NCI-H774 (cell line): ENCODE measurements at places on chromosomes 6 and 20.

DNA sequence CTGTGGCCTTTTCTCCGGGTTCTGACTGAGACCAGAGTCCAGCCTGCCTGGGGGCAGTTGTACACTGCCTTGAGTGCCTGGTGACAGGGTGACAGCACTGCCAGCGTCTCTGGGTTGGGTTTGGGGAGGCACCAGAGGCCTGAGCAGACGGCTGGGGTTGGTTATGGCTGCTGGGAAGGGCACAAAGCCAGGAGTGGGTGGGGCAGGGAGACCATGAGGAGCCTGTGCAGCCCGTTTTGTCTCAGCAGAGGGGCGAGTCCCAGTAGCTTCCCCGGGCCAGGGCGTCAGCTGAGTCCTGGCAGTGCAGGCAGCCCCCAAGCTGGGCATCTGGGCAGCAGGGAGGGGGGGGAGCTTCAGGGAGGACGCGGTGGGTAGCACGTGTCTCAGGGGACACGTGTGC is 15.3 kb upstream of the SULF2 start:
- DNase-seq, result no peak

- DNase-seq, result no peak
Observed at GRCh38 chr6:110514818-110515217, 38.4 kb upstream of the SLC22A16 start.

- DNase-seq, result no peak
Observed at GRCh38 chr6:68679399-68679798, 44.3 kb downstream of the ADGRB3 start.

DNA sequence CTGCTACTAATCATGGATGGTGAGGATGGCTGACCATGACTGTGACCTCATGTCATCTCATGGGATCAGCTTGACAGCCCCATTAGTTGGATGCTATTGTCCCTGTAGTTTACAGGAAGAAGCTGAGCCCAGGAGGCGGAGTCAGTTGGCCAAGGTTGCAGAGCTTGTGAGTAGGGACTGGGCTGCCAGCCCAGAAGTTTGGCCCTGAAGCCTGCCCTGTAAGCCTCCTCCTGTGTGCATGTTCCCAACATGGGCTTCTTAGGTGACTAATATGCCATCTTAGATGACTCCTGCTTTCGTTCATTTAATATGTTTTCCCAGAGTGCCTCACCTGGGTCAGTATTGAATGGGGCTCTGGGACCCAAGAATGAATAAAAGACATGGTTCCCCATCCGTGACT is 6.9 kb downstream of the EDN3 start:
- DNase-seq, result no peak

- DNase-seq, result no peak
Observed at GRCh38 chr6:4979426-4979825, 24.4 kb downstream of the RPP40 start.

DNA sequence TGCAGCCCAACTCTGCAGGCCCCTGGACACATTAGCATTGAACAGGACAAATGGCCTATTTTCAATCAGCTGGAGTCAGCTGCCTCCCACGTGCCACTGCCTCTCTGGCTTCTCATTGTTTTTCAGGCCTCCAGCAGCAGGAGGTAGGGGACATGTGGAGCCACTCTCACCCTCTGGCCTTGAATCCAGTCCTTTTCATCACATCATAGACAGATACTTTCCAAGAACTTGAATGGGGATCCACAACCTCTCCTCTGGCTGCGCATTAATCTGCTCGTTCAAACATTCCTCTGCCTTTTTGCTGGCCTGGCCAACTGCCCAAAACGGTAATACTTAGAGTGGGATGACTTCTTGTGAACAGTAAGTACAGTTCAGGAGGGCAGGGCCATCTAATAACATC is 592.3 kb downstream of the PKHD1 start:
- no peak for DNase-seq

- no peak for DNase-seq
Observed at GRCh38 chr6:109783250-109783986, 92.3 kb downstream of the FIG4 start.

DNA sequence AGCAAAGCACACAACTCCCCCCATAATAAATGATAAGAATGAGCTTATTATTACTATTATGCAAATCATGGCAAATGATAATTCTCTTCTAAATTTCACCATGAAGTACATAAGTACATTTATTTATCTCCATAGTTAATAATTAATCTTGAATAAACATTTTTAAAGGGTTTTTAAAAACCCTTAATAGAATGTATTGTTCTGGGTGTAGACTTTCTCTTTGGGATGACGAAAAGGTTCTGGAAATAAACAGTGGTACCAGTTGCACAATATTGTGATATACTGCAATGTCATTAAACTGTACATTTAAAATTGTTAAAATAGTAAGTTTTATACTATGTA is 18.0 kb downstream of the DST start:
- no peak for DNase-seq

GRCh38 chr20:43666376-43667328 is at the start of gene MYBL2:
MYBL2 (plus strand) TSS chr20:43667114; CDS start chr20:43667284, 170 bp downstream.
- peak; percentile 54 for DNase-seq

GRCh38 chr20:62964700-62965099 is 12.2 kb downstream of the SLC17A9 start:
- DNase-seq, result no peak

- DNase-seq, result no peak
Observed at GRCh38 chr20:38325905-38326304, 20.4 kb upstream of the LBP start.

DNA sequence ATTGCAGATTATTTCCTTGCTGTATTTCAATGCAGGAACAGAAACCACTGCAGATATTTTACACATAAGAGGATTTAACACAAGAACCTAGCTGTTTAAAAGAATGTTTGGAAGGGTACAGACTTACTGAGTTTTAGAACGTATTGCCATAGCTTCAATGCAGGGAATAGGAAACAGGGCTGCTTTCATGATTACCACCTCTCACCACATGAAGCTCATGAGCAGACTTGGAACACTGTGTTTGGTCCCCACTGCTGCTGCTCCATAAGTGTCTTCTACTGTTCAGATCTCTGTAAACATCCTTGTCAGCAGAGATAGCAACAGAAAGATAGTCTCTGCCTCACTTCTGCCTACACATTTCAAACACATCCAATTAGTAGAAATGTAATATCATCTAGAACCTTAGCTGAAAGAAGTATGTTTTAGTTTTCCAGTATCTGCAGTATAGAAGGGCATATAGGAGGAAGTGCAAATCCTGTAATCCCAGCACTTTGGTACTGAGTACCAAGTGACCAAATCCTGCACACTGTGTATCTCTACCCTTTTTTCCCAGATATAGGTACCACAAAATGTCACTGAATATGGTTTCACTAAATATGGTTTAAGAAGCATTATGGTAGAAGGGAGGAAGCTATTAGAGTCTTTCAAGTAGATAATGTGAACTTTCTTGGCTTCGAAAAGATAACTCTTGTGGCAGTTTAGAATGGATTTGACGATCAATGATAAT is 51.9 kb downstream of the STXBP5 start:
- DNase-seq, result no peak

DNA sequence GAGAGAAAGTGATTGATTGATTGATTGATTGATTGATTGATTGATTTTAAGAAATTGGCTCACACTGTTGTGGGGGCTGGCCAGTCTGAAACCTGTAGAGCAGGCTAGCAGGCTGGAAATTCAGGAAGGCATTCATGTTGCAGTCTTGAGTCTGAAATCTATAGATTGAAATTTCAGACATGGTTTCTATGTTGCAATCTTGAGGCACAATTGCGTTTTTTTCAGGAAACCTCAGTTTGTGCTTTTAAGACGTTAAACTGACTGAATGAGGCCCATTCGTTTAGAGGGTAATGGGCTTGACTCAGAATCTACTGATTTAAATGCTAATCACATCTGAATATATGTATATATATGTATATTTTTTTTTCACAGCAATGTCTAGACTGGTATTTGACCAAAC is 106.3 kb downstream of the STXBP5 start:
- DNase-seq, result no peak

DNA sequence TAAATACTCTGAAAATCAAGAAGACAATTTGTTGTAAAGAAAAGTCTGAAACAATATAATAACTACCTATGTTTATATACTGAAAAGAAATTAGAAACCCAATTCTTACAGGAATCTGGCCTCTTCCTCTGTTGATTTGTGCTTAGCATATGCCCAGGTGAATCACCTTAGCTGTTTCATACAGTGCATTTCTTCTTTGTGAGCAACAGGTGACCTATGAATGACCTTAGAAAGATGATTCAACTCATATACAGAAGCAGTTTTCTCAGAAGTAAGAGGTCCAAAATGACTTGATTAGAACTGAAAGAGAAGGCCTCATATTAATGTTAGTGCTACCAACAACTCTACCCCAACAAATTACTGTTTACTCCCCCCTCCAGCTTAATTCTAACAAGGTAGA is 419.5 kb upstream of the ID4 start:
- DNase-seq, result no peak

GRCh38 chr20:31569163-31570020 is 35.7 kb upstream of the ID1 start:
- peak; percentile 9 for DNase-seq

GRCh38 chr20:50545126-50545525 is 34.9 kb downstream of the PTPN1 start:
- no peak for DNase-seq

DNA sequence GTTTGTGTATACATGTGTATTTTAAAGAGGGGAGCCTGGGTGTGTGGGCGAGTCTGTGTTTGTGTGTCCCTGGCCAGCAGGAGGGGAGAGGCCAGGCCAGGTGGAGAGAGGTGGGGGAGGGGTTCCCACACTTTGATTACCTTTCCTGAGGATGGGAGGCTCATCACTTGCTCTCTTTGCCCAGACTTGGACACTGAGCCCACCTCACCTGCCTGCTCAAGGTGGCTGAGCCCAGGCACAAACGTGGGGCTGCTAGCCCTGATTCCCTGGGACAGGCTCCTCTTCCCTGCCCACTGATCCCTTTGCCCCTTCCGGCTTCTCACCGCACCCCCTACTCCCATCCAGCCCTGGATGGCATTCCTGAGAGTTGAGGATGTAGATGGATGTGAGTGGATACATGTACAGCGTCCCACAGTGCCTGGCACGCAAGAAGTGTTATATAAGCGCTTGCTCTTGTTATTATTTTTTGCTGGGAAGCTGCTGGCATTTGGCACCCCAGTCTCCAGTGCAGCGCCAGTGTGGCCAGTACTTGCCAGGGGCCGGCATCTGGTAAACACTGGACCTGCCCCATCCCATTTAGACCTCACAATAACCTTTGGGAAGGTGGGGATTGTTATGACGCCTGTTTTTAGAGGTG is 2.7 kb downstream of the CEBPB start:
- no peak for DNase-seq

- no peak for DNase-seq
Observed at GRCh38 chr6:41756354-41756753, 9.2 kb upstream of the PGC start.

DNA sequence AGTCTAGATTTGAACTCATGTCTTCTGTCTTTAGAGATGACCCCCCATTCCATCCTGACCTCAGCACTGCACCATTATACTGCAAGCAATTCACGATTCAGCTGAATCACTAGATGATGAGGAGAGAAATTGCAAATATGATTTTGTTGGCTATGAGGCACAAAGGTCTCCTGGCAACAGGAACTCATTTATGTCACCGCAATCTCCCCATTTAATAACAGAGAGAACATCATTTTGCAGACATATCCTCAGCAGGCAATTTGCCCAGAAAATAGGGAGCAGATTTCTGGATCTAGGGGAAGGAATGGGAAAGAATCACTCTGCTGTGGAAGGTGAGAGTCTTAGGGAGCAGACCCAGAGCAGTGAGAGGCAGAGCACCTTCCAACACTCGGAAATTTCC is 303.0 kb downstream of the PAX1 start:
- DNase-seq, result no peak

DNA sequence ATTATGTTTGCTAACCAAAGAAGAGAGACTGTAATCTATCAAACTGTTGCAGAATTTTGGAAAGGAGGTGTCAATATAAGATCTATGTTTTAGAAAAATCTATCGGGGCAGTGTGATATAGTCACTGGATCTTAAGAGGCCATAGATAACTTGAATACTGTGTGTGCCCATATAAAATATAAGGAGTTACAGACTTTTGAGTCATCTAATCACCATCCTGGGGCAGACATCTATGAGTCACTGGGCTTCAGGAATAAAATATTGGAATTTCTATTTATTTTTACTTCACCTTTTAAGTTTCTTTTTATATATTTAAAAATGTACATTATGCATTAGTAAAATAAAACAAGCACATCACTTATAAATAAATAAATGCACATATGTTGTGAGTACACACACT is 509.3 kb upstream of the MAN1A1 start:
- DNase-seq, result no peak

DNA sequence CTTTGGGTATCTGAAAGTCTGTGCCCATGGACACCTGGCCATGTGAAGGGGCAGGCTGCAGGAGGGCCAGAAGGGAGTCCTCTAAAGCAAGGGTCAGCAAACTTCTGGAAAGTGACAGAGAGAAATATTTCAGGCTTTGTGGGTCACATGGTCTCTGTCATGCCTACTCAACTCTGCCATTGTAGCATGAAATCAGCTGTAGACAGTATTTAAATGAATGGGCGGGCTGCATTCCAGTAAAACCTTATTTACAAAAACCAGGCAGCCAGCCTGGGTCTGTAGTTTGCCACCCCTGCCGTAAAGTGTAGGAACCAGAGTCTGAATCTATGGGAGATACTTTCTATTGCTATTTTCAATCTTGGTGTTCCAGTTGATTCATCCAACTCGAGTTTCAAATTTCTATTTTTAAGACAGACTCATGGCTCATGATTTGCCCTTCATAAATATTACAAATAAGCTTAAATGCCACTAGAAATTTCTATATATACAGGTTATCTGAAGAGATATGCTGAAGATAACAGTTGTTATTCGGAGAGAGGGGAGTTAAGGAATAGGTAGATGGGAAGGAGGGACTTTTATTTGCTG is 19.0 kb upstream of the ADGRF4 start:
- DNase-seq, result no peak

DNA sequence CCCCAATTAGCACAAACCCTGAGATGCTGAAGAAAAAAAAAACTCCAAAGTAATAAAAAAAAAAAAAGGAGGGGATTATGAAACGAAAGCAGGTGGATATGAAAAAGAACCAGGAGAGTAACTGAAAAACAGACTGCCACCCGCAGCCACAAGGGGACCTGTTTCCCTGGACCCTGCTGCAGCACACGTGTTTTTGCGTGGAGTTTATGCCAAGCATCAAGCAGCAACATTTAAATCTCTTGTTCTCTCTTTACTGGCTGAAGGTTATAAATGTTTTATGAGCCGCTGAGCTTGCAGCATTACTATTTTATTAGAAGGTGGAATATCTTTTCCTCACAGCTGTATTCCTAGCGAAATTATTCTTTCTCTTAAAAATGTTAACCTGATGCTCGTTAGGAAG is 131.6 kb upstream of the OLIG3 start:
- no peak for DNase-seq
